Testis (tissue), 5 donors: ENCODE measurements at places on chromosomes 6 and 20.

- H3K4me3 ChIP-seq, result no peak overlapping the region
- H3K4me1 ChIP-seq, result no peaks in the 10 kb centered on the region
- H3K27ac ChIP-seq, result no peak overlapping the region
- no peak for DNase-seq
Observed at GRCh38 chr6:110900028-110900598, 25.5 kb downstream of the AMD1 start.

GRCh38 chr6:56366141-56366852 is 118.9 kb upstream of the COL21A1 start:
- no peak for DNase-seq
- no peak overlapping the region for H3K4me3 ChIP-seq
- H3K36me3 ChIP-seq, result no peaks in the 10 kb centered on the region
- no peaks in the 10 kb centered on the region for H3K27me3 ChIP-seq
- no peak overlapping the region for H3K27ac ChIP-seq

GRCh38 chr20:7571521-7572055 is 368.7 kb downstream of the HAO1 start:
- DNase-seq, result no peak
- no peaks in the 10 kb centered on the region for H3K4me1 ChIP-seq
- no peaks in the 10 kb centered on the region for H3K27me3 ChIP-seq
- H3K27ac ChIP-seq, result no peak overlapping the region
- H3K36me3 ChIP-seq, result no peaks in the 10 kb centered on the region
- H3K4me3 ChIP-seq, result no peak overlapping the region

- H3K36me3 ChIP-seq, result no peaks in the 10 kb centered on the region
- H3K4me1 ChIP-seq, result no peaks in the 10 kb centered on the region
- DNase-seq, result no peak
- H3K4me3 ChIP-seq, result no peak overlapping the region
- H3K27me3 ChIP-seq, result no peaks in the 10 kb centered on the region
Observed at GRCh38 chr6:112307707-112308106, 39.4 kb upstream of the RFPL4B start.

- peaks cover 6% of the 10 kb centered on the region for H3K4me1 ChIP-seq
- H3K4me3 ChIP-seq, result peak within 1 kb of the TSS; percentile 67
- H3K27ac ChIP-seq, result peak within 1 kb of the TSS; percentile 9
- H3K27me3 ChIP-seq, result no peaks in the 10 kb centered on the region
Observed at GRCh38 chr6:56954403-56955170, at the start of gene BEND6. TSS of gene BEND6 (plus strand) at chr6:56955107. CDS start at chr6:56981811, 26,704 bp downstream.

GRCh38 chr20:10059006-10059405 is 24.2 kb downstream of the ANKEF1 start:
- no peaks in the 10 kb centered on the region for H3K4me1 ChIP-seq
- no peaks in the 10 kb centered on the region for H3K27me3 ChIP-seq
- no peak overlapping the region for H3K27ac ChIP-seq

GRCh38 chr6:19795211-19795610 is 42.0 kb upstream of the ID4 start:
- no peaks in the 10 kb centered on the region for H3K27me3 ChIP-seq
- DNase-seq, result no peak
- no peak overlapping the region for H3K27ac ChIP-seq

DNA sequence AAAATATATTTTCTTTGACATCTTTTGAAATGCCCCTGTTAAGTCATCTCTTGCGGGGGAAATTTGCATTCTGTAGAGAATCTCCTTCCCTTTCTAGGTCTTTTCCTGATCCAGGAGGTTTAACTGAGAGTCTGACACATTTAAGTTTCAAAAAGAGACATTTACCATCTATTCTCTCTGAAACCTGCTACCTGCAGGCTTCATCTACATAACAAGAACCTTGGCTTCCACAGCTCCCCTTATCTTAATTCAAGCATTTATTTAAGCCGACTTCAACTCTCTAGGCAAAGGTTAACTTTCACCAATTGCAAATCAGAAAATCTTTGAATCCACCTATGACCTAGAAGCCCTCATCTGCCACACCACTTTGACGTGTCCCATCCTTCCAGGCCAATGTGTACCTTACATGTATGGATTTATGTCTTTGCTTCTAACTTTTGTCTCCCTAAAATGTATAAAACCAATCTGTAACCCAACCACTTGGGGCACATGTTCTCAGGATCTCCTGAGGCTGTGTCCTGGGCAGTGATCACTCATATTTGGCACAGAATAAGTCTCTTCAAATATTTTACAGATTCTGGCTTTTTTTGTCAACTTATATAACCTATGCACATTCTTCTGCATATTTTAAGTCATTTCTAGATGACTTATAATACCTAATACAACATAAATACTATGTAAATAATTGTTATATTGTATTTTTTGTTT is 666.7 kb downstream of the UTRN start:
- no peak overlapping the region for H3K4me3 ChIP-seq
- no peaks in the 10 kb centered on the region for H3K27me3 ChIP-seq
- no peak overlapping the region for H3K27ac ChIP-seq
- no peak for DNase-seq

DNA sequence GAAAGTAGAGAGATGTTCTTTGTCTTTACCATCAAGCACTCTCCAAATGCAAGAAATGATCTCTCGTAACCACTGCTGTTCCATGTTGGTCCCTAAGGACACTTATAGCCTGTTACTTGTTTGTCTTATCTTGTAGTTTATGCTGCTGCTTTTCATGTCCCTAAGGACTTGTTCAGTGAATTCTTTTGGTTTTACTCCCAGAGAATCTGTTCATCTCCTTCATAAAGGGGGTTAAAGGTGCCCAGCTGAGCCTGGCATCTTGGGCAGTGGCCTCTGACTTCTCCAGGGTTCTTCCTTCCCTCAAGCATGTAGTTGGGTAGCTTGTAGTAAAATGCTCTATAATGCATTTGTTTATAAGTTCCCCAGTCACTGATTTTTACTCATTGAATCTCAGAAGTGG is 864 bp upstream of the PKIG start:
- H3K4me1 ChIP-seq, result peaks cover 6% of the 10 kb centered on the region
- no peaks in the 10 kb centered on the region for H3K27me3 ChIP-seq
- H3K27ac ChIP-seq, result no peak overlapping the region
- DNase-seq, result no peak

DNA sequence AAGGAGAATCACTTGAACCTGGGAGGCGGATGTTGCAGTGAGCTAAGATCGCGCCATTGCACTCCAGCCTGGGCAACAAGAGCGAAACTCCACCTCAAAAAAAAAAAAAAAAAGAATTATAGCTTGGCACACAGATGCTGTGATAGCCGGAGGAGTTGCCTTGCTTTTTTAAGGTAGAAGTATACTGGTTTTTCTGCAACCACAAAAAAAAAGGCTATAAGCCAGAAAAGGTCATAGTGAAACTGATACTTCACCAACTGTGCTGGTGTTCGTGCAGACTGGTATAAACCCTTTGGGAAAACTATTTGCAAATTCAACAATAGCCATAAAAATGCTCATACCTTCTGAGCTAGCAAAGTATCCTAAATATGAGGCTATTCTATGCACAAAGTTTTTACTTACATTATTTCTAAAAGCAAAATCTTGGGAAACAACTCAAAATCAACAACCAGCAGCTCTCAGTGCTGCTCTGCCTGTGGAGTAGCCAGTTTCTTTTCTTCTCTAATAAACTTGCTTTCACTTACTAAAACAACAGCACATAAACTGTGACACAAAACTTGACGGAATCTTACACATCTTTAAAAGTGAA is 44.0 kb downstream of the B4GALT5 start:
- no peak for DNase-seq
- no peaks in the 10 kb centered on the region for H3K27me3 ChIP-seq
- H3K4me1 ChIP-seq, result peaks cover 60% of the 10 kb centered on the region
- H3K4me3 ChIP-seq, result no peak overlapping the region
- no peaks in the 10 kb centered on the region for H3K36me3 ChIP-seq

- no peak overlapping the region for H3K27ac ChIP-seq
- H3K4me3 ChIP-seq, result no peak overlapping the region
- H3K4me1 ChIP-seq, result no peaks in the 10 kb centered on the region
- H3K36me3 ChIP-seq, result no peaks in the 10 kb centered on the region
Observed at GRCh38 chr6:147751232-147751631, 242.7 kb downstream of the SAMD5 start.

DNA sequence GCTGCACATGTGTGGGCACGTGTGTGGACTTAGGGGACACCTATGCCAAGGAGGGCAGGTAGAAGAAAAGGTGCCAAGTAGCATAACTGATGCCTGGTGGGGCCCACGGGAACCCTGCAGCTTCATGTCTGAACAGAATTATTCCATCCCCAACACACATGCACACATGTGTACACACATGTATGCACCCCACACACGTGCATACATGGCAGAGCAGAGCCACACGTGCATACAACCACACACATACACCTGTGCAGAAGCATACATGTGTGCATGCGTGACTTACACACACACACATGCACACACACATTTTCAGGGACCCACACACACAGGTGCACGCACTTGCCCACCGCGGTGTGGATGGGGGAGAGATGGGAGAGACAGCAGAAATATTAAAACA is 51.7 kb upstream of the CHRNA4 start:
- no peaks in the 10 kb centered on the region for H3K36me3 ChIP-seq
- DNase-seq, result no peak
- no peaks in the 10 kb centered on the region for H3K27me3 ChIP-seq
- H3K4me1 ChIP-seq, result no peaks in the 10 kb centered on the region
- no peak overlapping the region for H3K27ac ChIP-seq
- H3K4me3 ChIP-seq, result no peak overlapping the region

GRCh38 chr20:2845607-2846006 is 5.1 kb downstream of the VPS16 start:
- H3K4me3 ChIP-seq, result no peak overlapping the region
- H3K4me1 ChIP-seq, result peaks cover 8% of the 10 kb centered on the region
- no peak for DNase-seq
- H3K27ac ChIP-seq, result no peak overlapping the region
- no peaks in the 10 kb centered on the region for H3K27me3 ChIP-seq

GRCh38 chr6:25250878-25251277 is 28.3 kb upstream of the CARMIL1 start:
- H3K27me3 ChIP-seq, result no peaks in the 10 kb centered on the region
- no peak overlapping the region for H3K27ac ChIP-seq
- DNase-seq, result no peak
